Spinal cord (tissue), 10 donors: ENCODE measurements at places on chromosomes 2 and 18. TPM values are rescaled to one million over a fixed set of nuclear protein-coding genes. Genes with fewer than 3 reads are reported as not detected.

Gene SLC8A1
- total RNA-seq: 83.2 TPM

Gene LYPD1
- 54.2 TPM for total RNA-seq

Gene NETO1
- 37.1 TPM for total RNA-seq

Gene KIF5C
- total RNA-seq: 79.2 TPM

Gene PPP1R1C
- 9.8 TPM for total RNA-seq

Gene RAD51AP2
- 0.69 TPM for total RNA-seq

Gene DYSF
- total RNA-seq: 3.5 TPM

Gene AFF3
- 44.6 TPM for total RNA-seq

Gene TMEM163
- total RNA-seq: 13.7 TPM

Gene RAX
- 0.22 TPM for total RNA-seq

Gene STPG4
- not detected for total RNA-seq
